Activated CD8-positive, alpha-beta T cell treated with anti-CD3 and anti-CD28 coated beads, Interleukin-2, amount 10 ng/mL, durations not matched to agents 7 days and 5 days (primary cell): ENCODE measurements at places on chromosomes 12 and 14. TPM values are rescaled to one million over a fixed set of nuclear protein-coding genes. Genes with fewer than 3 reads are reported as not detected.

DNA sequence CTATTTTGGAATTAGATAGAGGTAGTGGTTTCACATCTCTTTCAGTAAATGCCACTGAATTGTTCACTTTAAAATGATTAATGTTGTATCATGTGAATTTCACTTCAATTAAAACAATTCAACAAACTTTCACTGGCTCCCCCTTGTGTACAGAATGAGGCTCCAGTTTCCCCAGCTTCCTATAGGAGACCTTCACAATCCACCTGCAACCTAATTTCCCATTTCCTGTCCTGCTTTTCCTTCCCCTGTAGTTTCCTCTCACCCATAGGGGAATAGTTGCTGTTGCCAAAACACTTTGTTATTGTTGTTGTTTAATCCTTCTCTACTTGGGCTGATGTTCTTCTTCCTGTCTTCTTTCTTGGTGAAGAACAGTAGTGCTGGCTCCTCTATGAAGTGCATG lies 59.8 kb downstream of the NPAS3 start:
- no peak overlapping the region for H3K4me3 ChIP-seq
- H3K27ac ChIP-seq = no peak overlapping the region
- no peaks in the 10 kb centered on the region for H3K27me3 ChIP-seq
- H3K36me3 ChIP-seq = no peaks in the 10 kb centered on the region

DNA sequence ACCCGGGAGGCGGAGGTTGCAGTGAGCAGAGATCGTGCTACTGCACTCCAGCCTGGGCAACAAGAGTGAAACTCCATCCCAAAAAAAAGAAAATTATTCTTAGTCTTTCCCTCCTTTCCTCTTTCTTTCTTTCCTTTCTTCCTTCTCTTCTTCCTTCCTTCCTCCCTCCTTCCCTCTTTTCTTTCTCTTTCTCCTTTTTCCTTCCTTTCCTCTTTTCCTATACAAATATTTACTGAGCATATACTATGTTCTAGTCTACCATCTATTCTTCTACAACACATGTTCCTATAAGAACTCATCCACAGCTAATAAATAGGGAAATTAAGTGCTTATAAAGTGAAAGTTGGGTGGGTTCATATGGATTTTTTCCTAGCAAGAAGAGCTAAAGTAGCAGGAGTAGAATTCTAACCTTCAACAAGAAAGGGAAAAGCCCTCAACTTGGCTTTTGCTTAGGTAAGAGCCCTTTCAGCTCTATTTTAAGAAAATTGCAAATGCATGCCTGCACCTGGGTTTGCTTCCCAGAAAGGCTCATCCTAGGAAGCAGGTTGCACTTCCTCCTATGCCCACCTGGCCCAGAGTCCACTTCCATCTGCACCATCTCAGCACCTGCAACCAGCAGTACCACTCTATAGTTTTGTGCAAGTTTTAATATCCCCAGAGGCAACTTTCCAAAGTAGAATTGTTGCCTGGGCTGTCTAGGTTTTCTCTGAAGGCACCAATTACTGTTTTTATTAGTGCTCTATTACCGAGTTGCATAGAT lies 122.0 kb upstream of the CCND2 start:
- H3K27ac ChIP-seq = peak overlapping the region; percentile 96
- H3K4me1 ChIP-seq = peaks cover 95% of the 10 kb centered on the region
- peak; percentile 20 for DNase-seq
- no peak overlapping the region for H3K4me3 ChIP-seq
- no peaks in the 10 kb centered on the region for H3K27me3 ChIP-seq

The HSPA2 gene
- 2.2 TPM for total RNA-seq

The TAS2R14 gene
- total RNA-seq = 2.1 TPM

- H3K27ac ChIP-seq = no peak overlapping the region
- H3K4me1 ChIP-seq = peaks cover 4% of the 10 kb centered on the region
- DNase-seq = no peak
- H3K36me3 ChIP-seq = no peaks in the 10 kb centered on the region
- peak overlapping the region; percentile 43 for H3K4me3 ChIP-seq
These were observed 1.1 kb downstream of the LRP1 start for GRCh38 chr12:57129321-57129842.

GRCh38 chr12:42854208-42854607 lies 264.7 kb upstream of the PRICKLE1 start:
- no peak for DNase-seq
- H3K4me3 ChIP-seq = no peak overlapping the region
- no peak overlapping the region for H3K27ac ChIP-seq

DNA sequence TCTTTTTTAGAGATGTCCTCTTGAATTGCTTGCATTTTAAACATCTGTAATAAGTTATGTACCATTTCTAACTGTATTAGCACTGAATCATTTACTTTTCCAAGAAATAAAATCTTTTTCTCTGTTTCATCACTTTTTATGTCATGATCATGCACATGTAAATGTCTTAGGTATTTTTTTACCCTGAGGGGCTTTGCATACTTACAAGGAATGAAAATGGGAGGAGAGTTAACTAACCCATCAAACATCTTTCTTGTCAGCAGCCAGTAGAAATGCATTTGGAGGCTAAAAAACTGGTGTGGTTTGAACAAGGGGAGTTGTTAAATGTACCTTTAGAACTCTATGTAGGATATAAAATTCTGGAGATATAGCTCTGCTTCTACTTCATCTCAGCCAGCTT lies 1080.3 kb downstream of the GALC start:
- H3K27me3 ChIP-seq = no peaks in the 10 kb centered on the region
- H3K4me1 ChIP-seq = no peaks in the 10 kb centered on the region
- no peak overlapping the region for H3K27ac ChIP-seq

The GLI1 gene
- total RNA-seq = 0.68 TPM

DNA sequence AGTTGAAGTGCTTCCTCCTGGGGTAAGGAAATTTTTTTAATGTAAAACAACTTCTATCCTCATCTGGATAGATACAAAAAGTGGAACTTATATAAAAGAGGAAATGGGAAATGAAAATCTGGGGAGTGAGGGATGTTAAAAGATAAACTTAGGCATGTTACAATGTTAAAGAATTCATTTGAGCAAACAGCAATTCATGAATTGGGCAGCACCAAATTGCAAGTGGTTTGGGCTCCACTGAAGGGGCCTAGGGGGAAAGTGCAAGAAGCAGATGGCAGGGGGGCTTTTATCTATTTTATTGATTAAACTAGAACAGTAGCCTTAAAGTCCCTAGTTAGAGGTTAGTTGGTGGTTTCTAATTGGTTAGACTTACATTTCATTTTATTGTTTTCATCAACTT lies 118.1 kb upstream of the NAP1L1 start:
- no peak overlapping the region for H3K27ac ChIP-seq
- peaks cover 13% of the 10 kb centered on the region for H3K4me1 ChIP-seq
- H3K4me3 ChIP-seq = no peak overlapping the region
- H3K27me3 ChIP-seq = peaks cover 18% of the 10 kb centered on the region

DNA sequence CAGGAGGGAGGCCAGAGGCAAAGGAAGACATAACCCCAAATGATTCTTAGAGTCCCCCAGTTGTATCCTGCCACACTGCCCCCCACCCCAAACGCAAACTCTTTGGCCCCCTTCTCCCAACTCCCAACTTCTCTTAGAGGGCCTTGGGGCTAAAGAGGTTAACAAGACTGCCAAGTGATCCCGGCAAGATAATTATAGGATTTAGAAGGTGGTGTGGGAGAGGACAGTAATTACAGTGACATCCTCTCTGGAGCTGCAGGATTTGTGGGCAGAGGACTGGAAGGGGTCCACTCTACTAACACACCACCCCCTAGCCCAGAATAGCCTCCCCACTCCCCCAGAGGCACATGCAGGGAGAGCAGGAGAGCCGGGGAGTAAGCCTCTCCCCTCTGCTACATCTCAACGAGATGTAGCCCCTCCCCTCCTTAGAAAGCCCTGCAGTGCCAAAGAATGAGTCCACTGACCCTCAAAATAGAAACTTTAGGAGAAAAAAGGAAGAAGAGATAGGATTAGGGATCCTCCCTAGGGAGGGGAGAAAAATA lies 5.3 kb upstream of the GDF11 start:
- peaks cover 7% of the 10 kb centered on the region for H3K27me3 ChIP-seq
- no peak for DNase-seq
- peak overlapping the region; percentile 82 for H3K4me3 ChIP-seq
- peak overlapping the region; percentile 86 for H3K27ac ChIP-seq

GRCh38 chr14:43438056-43438455 lies 1069.0 kb downstream of the FSCB start:
- H3K4me3 ChIP-seq = no peak overlapping the region
- no peaks in the 10 kb centered on the region for H3K4me1 ChIP-seq
- no peak overlapping the region for H3K27ac ChIP-seq
- no peaks in the 10 kb centered on the region for H3K27me3 ChIP-seq
- no peaks in the 10 kb centered on the region for H3K36me3 ChIP-seq
- DNase-seq = no peak

- H3K27ac ChIP-seq = no peak overlapping the region
- no peaks in the 10 kb centered on the region for H3K36me3 ChIP-seq
- peaks cover 11% of the 10 kb centered on the region for H3K27me3 ChIP-seq
- no peak for DNase-seq
These were observed 77.9 kb upstream of the HOXC13 start for GRCh38 chr12:53860426-53861345.
